Erythroblast (primary cell): ENCODE measurements at places on chromosomes 6 and 20.

GRCh38 chr6:32803416-32803815, 13.4 kb downstream of the HLA-DOB start:
- no peak for DNase-seq

DNA sequence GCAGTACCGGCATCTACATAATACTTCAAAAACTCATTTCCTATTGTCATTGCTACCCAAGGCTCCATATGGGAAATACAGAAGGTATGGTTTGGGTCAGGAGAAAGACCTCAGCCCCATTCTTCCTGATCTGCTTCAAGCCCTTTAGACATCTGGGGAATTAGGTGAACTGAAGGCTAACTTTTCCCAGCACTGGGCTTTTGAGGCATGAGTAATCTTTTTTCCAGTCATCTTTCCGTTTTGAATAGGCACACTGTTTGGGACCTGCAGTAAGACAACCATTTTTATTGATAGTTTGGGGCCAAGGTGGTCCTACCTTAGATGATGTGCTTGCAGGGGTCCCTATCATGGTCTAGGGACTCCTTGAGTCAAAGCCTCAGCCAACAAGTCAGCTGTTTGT, 198.4 kb downstream of the HAO1 start:
- DNase-seq: no peak

- no peak for DNase-seq
Measured at GRCh38 chr20:47061549-47061948, 166.9 kb downstream of the EYA2 start.

GRCh38 chr6:121771937-121772720, 336.7 kb downstream of the GJA1 start:
- no peak for DNase-seq

DNA sequence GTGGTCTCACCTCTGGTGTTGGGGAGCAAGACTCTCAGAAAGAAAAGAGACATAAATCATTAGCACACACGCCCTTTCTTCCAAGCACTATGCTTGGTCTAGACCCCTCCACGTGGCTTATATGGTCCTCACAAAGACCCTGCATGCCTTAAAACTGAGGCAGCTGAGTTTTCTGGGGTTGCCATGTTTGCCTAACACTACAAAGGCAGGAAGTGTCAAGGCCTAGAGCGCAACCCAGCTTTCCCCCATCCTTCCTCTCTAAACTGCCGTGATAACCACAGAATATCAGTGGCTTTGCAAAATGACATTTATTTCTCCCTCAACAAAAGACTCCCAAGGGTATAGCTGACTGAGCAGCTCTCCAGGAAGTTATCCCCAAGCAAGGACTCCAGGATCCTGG, 146.5 kb upstream of the TOP1 start:
- no peak for DNase-seq

DNA sequence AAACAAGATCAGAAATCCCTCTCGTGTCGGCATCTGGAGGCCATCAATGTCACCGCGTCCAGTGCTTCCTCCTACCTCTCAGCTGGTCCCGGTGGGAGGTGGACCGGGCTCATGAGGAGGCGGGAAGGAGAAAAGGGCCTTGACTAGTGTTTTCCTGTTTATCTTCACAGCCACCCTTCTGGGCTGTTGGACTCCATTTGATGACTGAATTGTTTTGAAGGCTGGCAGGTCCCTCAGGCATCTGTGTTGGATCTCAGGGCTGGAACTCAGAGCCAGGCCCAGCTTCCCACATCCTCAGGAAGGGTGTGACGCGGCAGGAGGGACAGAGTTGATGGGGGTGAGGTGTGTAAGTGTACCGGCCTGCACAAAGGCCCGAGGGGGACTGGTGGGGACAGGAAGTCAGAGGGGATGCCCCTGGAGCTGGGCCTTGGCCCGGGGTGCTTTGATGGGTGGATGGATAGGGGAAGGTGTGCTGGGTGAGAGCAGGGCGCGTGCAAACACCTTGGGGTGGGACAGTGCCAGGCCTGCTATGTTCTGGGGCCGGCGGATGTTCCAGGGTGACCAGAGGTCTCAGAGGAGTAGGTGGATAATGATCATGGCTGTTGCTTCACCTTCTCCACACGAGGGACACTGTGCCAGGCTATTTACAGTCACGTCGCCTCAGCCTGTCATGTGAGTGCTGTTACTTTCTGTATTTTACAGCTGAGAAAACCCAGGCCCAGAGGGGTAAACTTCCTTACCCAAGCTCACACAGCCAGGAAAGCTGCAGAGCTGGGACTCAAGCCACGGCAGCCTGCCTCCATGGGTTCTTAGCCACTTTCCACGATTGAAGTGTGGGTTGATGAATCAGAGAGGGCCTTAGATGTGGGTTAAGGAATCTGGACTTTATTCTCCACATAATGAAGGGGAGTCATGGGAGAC, 17.9 kb upstream of the CHMP4B start:
- DNase-seq: no peak

- peak; percentile 9 for DNase-seq
Measured at GRCh38 chr6:35955970-35956369, 35.1 kb upstream of the SRPK1 start.

DNA sequence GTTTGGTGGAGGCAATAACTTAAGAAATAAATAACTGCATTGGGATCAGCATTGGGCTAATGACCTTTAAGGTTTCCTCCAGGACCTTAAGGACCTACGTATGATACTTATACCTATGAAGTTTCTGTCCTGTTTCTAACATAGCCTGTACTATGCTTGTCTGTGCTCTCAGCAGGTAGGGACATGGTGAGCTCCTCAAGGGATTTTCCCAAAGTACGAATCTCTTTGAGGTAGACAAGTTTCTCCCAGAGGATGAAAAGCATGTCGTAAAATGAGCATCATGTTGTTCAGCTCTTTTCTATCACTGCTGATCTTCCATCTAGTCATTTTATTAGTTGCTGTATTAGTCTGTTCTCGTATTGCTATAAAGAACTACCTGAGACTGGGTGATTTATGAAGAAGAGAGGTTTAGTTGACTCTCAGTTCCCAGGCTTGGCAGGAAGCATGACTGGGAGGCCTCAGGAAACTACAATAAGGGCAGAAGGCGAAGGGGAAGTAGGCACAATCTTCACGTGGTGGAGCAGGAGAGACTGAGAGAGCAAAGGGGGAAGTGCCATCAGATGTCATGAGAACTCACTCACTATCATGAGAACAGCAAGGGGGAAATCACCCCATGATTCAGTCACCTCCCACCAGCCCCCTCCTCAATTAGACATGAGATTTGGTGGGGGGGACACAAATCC, 77.8 kb upstream of the TGM3 start:
- no peak for DNase-seq

- no peak for DNase-seq
Measured at GRCh38 chr20:58756450-58756775, 63.8 kb downstream of the NPEPL1 start.

GRCh38 chr20:45970646-45971424, 1.2 kb downstream of the ZNF335 start:
- peak; percentile 58 for DNase-seq

DNA sequence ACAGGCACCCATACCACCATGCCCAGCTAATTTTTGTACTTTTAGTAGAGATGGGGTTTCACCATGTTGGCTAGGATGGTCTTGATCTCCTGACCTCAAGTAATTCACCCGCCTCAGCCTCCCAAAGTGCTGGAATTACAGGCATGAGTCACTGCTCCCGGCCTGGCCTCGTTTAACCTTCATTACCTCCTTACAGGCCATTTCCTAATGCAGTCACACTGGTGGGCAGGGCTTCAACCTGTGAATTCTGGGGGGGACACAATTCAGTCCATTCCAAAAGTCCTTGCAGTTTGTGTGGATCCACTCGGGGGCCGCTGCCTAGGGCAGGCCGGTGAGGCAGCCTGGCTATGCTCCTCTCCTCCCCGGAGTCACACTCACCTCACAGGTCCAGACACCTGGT, 112.4 kb upstream of the SNX9 start:
- no peak for DNase-seq

- no peak for DNase-seq
Measured at GRCh38 chr6:15580326-15580725, 82.5 kb downstream of the DTNBP1 start.

DNA sequence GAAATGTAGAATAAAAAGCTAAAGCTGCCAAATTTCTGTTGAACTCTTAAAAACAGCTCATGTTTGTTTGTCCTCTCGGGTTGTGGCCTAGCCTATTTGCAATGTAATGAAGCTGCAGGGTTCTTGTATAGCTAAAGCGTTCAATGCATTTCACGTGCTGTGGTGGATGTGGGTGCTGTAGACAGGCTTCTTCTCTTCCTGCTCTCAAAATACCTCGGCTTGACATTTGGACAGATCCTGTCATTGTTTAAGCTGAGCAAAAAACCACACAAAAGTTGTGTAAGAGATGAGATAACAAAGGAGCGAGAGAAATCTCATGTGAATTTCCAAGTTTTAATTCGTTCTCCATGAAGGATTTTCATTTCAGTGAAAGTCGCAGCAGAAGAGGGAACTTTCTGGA, 196.3 kb upstream of the UST start:
- DNase-seq: no peak
